ENCODE measurements at places on chromosomes 6 and 20.

GRCh38 chr20:14470977-14471661 lies 133.7 kb upstream of the FLRT3 start:
- DNase-seq, result no peak

DNA sequence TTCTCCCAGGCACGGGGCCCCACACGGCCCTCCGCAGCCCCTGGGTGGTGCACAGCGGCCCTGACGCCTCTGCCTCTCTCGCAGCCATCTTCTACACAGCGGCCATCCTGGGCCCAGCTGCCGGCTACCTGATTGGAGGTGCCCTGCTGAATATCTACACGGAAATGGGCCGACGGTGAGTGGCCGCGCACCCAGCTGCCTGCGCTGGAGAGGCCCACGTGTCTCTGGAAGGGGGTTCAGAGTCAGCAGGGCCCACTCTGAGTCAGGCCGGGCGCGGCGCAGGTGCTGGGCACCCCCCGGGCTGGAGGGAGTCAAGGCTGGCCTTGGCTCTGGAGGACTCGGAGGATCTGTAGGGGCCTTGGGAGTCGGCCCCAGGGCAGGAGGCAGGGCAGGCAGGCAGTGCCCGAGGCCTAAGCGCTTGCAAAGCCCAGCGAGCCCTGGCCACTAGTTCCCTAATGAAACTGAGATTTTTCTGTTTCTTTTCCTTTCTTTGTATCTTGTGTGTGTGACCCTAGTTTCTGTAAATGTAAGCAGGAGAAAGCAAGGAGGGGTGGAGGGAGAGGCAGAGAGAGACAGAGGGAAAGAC lies 16.4 kb downstream of the SLCO4A1 start:
- DNase-seq, result no peak

DNA sequence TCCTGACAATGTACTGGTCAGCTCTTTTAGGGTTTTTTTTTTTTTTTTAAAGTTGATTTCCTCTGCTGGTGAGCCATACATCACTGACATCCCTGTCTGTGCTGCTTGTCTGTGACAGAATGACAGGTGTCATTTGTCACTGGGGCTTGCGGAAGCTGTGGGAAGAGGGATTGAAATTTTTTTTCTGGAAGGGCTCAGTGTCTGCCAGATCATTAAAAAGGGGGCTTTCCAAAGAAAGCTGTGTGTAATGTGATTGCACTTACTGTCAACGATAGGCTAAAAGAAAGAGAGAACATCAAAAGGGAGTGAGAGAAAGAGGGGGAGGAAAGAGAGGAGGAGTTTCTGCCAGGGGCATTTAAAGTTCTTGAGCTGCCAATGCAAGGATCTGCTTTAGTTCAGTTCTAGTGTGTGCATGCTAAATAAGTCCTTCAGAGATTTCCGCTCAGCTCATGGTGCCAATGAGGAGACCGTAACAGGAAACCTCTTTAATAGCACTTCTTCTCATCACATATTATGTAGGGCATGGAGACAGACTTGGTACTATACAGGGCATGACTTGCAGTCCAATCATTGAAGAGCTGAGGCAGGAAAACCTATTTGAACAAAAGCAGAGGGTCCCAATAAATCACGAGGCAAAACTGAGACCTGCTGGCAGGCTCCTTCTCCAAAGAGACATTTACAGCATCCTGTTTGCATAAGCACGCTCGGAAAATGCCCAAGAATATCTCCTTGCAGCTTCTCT lies 177.2 kb downstream of the TSHZ2 start:
- no peak for DNase-seq

- peak; percentile 19 for DNase-seq
Observed at GRCh38 chr6:82270881-82271635, 23.5 kb upstream of the IBTK start.

DNA sequence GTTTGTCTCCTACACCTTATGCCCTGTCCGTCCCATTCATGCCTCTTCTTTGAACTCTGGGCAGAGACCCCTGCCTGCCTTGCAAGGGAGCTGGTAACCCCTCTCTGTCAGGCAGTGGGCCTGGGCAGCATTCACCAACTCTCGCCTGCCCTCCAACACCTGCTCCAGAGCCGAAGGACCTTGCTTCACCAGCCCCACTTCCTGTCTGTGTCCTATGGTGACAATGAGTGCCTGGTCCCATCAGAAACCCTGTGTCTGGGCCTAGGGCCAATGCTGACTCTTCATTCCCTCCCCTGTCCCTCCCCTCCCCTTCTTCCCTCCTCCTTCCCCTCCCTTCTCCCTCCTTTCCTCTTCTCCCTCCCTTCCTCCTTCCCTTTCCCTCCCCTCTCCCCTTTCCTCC lies 22.8 kb upstream of the PCMTD2 start:
- no peak for DNase-seq

GRCh38 chr6:22106451-22106850 lies 190.4 kb downstream of the PRL start:
- DNase-seq, result no peak

DNA sequence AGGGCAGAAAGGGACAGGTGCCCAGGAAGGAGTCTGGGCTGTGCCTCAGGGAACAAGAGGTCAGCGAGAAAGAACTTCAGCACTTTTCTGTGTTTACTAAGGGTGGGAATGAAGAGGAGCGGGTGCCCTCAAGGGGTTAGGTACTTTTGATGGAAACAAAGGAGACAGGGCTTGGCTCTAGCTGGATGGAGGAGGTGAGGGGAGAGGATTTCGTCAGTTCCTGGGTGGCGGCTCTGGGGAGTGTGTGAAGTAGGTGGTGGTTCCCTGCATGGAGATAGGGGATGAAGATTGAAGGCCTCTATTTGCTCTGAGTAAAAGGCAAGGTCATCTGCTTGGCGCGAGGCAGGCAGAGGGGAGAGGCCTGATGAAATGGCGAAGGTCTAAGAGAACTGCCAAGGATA lies 40.0 kb upstream of the ANKRD60 start:
- no peak for DNase-seq
